ENCODE measurements at places on chromosomes 1 and 21.

DNA sequence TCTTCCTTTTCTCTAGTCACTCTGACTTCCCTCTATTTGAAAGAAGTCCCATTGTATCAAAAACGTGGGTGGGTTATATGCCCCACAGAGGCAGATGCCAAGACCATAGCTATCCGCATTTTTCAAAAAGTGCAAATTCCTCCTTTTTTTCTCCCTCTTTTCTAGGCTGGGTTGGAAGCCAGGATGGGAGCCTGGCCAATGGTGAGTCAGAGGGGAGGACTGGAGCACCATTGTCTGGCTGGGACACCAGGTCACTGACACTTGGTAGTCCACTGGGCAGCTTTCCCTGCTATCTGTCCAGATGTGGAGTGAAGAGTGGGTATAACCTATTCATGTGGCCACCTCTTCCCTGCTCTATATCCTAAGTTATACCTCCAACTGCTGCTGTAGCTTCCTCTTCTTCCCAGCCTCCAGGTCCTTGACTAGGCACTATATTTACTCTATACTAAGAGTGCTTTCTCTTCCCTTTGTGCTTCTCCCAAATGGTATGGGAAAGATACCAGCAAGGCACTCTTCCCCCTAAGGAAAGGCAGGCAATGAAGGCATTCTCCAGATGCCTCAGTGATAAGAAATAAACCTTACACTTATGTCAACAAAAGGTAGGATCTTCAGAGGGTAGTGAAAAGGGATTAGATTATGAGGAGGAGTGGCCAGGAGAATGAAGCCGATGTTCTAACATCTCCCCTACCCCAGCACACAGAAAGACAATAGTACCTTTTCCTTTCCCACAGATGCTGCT is 12.9 kb downstream of the PI4KB start:
- peak; percentile 55 for DNase-seq

- DNase-seq: peak; percentile 70
Observed at GRCh38 chr1:12597792-12598191, 20.2 kb downstream of the DHRS3 start.

DNA sequence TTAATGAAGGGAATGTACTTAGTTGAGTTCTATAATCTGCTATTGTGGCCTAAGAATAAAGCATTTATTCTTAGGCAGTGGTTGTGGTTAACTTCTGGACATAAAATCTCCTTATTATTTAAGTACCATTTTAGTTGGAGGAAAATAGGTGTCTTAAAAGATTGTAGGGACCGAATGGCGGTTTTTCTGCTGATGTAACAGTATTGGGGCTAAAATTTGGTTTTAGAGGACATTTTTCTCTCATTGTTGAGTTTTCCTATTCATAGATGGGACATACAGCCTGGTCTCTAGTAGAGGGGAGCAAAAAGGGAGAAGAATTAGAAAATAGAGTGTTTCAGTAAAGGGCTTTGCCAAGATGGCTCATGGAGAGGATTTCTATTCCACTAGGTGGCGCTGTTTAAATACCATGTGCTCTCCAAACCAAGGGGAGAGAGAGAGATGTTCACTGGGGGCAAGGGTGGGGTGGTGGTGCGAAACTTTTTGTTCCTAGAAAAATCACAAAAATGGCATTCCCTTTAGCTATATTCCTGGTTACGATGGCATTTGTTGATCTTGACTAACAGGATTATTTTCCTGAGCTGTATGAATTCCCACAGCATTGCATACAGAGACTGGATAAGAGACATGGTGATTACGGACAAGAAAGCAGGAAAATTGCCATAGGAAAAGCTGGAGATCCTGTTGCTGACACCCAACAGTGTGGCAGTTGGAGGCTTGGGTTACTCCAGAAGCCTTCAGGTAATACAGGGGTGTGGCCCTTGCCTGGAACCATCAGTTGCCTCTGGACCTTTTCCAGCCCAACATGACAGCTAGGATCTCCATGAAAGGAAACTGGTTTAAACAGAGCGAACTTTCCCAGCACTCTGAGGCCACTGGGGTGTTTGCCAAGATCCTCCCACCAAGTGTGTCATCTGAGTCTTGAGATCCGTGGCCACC is 18.2 kb upstream of the FCGR2A start:
- DNase-seq: peak; percentile 62

- DNase-seq: peak; percentile 32
Observed at GRCh38 chr1:33654267-33654834, 181.9 kb downstream of the ZSCAN20 start.

GRCh38 chr1:22111620-22112019 is 31.3 kb downstream of the WNT4 start:
- DNase-seq: peak; percentile 28
